CD4-positive, alpha-beta T cell treated with Interleukin-6 at 100 ng/mL for 8 hours (primary cell): ENCODE measurements at places on chromosomes 11 and 22.

DNA sequence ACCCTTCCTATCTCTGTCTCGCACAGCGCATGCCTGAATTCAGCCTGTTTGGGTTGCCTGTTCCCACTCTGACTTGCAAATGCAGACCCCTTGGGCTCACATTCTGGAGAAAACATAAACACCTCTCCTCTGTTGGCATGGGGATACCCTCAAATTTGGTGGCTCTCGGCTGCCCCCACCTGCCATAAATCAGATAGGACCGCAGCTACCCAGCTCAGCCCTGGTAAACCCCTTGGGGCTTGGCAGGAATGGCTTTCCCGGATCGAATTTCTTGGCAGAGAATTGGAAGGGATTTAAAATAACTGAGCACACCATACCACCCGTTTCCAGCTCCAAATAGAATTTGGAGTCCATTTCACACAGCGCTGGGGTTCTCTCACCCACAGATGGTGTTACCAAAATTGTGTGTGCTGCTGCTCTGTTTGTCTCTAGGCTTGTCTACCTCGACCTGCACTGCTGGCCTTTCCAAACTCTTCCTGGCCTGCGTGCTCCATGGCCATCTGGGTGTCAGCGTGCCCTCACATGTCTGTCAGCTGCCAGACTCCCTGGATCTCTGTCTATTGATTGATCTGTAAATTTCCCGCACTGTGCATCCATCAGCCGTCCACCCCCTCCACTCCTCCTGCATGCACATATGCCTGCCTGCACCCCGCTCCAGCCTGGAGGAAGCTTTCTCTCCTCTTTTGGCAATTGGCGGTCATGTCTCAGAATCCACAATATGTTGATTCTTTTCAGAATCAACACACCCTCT, 134.0 kb downstream of the NTM start:
- no peak for DNase-seq

GRCh38 chr22:38727530-38728451, 22.0 kb downstream of the GTPBP1 start:
- no peak for DNase-seq

DNA sequence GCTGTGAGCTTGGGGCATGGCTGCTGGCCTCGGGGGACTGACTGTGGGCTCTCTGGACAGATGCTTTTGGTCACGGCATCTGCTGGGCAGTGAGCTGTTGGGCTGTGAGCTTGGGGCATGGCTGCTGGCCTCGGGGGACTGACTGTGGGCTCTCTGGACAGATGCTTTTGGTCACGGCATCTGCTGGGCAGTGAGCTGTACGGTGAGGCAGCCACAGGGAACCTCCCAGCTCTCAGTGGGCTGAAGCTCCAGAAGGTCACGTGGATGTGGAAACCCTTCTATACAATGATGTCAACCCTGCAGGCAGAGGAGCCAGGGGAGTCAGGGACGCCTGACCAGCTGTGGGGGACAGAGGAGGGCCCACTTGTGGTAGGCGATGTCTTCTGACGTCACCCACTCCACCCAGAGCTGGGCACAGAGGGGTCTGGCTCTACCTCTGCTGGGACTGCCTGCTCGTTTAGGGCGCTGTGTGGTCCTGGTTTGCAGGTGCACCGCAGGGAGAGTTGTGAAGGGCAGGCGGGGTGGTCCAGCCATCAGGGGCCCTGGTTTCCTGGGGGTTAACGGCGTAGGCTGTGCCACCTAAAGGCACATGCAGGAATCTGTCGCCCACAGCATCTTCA, 1331.3 kb downstream of the BRD1 start:
- DNase-seq, result no peak

DNA sequence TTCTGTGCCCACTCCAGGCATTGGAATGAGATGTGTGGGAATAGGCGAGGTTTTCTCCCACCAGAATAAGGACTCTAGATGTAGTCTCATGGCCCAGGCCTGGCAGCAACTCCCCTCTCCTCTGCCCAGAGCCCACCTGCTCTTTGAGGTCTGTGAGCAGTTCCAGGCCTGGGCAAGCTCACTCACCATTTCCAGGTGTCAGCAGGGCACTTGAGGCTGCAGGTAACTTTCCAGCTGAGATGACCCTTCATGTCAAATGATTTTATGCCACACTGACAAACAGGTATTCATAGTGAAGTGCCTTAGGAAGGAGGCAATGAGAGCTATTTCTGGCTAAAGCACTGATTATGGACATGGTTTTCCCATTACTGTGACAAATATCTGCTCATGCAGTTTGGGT, 123.3 kb upstream of the CCDC90B start:
- no peak for DNase-seq

DNA sequence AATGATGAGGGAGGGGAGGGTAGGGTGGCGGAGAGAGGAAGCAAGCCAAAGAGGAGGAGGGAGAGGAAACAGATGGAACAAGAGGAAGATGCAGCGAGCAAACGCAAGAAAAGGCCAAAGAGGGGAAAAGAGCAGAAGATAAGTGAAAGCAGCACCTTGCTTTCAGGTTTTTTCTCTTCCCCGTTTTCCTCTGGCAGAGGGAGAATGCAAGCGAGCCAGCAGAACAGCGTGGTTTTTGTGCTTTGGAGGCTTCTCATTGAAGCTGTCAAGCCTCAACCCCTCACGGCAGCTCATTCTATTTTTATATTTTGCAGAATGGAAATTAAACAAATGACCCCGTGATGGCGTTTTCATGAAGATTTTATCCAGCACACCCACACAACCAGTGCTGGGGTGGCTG, 67.1 kb upstream of the GRAMD1B start:
- DNase-seq, result no peak

DNA sequence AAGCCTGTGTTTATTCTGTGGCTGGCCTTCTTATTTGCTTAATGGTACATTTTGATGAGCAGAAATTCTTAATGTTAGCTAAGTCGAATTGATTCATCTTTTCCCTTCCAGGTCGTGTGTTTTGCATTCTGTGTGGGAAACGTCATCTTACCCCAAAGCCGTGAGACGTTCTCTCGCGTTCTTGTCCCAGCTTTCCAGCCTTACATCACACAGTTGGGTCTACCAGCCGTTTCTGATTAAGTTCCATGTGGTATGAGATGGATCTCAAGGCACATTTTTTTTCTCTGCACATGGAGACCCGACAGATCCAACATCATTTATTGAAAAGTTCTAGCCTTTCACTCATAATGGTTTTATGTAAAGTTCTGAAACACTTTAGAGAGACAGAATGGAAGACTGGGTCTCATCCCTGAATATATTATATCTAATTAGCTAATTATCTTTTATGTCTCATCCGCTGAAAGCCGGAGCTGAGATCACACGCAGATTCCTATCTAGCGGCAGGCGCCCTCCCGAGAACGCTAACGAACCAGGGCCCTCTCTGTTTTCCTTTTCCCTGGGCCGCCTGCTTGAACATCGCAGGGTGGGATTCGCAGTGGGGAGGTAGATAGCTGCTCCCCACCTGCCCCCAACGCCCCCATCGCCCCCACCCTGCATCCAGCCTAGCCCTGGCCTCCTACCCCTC, 1162.2 kb downstream of the BRD1 start:
- DNase-seq, result no peak

DNA sequence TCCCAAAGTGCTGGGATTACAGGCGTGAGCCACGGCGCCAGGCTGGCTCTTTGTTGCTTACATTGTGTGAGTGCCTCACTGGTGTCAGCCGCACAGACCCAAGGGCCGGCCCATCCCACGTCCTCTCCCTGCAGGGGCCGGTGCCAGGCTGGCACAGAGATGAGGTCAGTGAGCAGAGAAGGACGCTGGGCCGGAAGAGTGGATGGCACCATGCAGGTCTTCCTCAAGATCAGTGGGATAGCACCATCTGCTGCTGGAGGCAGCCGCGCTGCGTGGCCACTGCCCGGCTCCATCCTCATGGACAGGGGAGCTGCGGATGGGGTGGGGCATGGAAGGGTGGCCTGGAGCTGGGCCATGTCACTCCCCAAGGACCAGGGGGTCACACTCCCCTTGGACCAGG, 22.0 kb upstream of the FGF4 start:
- DNase-seq, result no peak

DNA sequence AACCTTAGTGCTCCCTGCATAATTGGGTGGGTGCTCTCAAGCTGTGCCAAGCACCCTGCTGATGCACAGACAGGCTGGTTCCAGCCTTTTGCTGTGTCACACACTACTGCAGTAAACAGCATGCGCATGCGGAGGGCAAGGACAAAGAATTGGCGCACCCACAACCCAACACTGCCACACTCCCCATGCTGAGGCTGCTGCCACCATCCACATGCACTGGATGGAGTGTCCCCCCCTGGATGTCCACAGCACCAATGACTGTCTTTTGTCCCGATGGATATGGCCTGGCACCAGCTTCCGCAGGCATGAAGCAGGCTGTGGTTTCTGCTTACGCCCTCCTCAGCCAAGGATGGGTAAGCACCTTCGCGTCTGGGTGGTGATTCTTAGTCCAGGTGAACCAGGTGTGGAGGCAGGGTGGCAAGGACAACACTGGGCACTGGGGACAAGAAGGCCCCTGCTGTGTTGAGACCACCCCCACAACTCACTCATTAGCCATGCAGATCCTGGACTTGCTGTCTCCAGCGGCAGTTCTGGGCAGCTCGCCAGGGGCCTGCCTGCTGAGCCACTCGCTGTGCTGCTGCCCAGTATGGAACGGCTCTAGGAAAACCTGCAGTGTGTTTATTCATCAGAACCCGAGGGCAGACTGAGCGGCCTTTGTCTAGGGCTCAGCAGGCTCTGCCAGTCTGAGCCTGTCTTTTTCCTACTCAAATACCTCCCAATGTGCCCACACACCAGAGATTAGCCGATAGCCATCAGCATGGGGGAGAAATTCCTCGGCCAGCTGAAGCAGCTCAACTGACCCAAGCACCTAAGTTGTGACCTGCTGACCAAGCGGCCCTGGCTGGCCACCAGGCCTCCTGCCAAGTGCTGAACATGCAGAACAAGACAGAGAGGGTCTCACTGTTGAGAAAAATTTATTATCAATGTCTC, 8.2 kb upstream of the NAP1L4 start:
- DNase-seq, result no peak

DNA sequence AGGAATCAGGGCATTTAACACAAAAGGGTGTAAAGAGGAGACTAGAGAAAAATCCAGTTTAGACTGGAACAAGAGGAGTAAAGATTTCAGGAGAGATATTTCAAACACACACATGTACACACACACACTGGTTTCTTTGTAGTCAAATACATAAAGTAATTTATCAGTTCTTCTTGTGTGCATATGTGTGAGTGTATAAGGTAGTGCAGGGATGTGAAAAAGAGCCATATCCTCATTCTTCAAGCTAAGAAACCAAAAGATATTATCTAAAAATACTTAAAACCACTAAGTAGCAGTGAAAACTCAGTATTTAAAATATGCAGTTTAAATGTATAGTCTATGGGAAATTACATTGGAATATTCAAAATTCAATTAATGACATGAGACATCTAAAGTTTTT, 52.5 kb upstream of the CARD18 start:
- no peak for DNase-seq

- DNase-seq, result no peak
Observed at GRCh38 chr11:117928446-117929141, 608 bp downstream of the TMPRSS13 start.

GRCh38 chr11:111335549-111335948, 37.2 kb downstream of the POU2AF3 start:
- DNase-seq, result no peak

GRCh38 chr11:119012629-119013170, 5.4 kb downstream of the RPS25 start:
- DNase-seq, result no peak

GRCh38 chr22:43127166-43127908, 15.9 kb downstream of the MCAT start:
- no peak for DNase-seq

DNA sequence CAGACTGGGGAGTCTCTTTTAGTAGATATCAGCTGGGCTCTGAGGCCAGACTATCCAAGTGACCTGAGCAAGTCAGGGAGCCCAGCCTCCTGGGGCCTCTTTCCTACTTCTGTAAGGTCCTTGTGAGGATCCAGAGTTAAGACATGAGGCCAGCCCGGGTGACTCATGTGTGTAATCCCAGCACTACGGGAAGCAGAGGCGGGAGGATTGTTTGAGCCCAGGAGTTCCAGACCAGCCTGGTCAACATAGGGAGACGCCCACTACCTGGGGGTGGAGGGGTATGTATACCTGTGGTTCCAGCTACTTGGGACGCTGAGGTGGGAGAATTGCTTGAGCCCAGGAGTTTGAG, 36.9 kb upstream of the POLA2 start:
- DNase-seq, result no peak

- DNase-seq, result no peak
Observed at GRCh38 chr11:105177658-105178057, 38.1 kb upstream of the CARD18 start.

GRCh38 chr22:31091106-31091975, 10.2 kb downstream of the SMTN start:
- no peak for DNase-seq

DNA sequence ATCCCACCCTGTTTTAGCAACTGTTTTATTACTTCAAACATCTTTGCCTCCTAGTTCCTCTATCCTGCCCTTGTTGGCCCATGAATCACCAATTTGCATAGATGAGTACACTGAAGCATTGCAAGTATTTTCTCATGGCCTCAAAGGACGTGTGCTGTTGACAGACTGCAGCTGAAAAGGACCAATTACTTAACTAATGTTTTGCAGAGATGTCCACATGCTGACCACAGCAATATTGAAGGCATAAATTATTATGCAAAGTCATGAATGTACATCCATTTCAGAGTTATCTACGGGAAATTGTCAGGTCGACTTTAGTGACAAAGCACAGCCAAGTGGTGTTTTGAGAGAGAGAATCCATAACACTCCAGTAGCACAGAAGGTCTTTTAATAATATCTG, 64.8 kb downstream of the CADM1 start:
- DNase-seq, result no peak

GRCh38 chr11:69101115-69101791, 52.5 kb downstream of the TPCN2 start:
- DNase-seq, result peak; percentile 66

DNA sequence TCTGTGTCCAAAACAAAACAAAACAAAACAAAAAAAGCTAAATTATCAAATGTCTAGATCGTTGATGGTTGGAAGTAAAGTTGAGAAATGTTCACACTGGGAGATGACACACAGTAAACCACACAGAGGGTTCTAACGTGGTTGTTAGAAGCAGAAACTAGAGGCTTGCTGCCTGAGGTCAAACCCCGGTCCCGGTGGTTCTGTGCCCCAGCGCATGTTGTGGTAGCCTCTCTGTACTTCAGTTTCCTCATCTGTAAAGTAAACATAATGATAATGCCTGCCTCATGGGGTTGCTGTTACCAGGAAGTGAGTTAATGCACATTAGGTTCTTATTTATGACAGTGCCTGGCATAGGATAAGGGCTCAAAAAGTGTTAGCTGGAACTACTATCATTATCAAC, 33.4 kb downstream of the PPARA start:
- no peak for DNase-seq

- no peak for DNase-seq
Observed at GRCh38 chr11:87307101-87307500, 269.4 kb downstream of the TMEM135 start.

DNA sequence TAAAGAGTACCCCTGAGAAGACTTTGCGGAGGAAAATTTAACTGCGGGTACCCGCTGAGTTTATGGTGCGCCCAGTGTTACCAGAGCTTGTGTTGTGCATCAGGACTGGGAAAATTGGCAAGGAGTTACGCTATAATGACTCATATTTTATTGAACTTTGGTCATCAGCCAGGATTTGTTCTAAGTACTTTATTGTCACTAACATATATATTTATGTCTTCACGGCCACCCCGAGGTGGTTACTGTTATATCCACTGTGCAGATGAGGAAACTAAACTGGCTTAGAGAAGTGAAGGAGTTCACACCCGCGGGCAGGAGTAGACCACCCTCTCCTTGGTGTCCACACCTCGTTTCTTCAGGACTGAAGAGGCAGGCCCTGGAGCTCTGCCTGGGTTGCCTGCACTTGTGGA, 667 bp downstream of the ACCS start:
- no peak for DNase-seq
